ENCODE measurements at places on chromosomes 11 and 22.

GRCh38 chr22:46050451-46050845, 73.5 kb upstream of the WNT7B start:
- no peak for DNase-seq

GRCh38 chr11:75563501-75563977, 1.5 kb downstream of the SERPINH1 start:
- DNase-seq, result no peak

DNA sequence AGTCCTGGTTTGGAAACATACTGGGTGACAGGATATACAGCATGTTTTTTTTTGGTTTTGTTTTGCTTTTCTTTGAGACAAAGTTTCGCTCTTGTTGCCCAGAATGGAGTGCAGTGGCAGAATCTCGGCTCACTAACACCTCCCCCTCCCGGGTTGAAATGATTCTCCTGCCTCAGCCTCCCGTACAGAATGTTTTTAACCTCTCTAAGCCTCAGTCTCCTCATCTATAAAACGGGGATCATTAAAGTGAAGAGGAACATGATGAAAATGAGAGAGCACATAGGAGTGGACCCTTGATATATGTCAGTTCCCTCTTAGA, 28.1 kb upstream of the SCARF2 start:
- no peak for DNase-seq

- no peak for DNase-seq
These were observed 17.3 kb downstream of the PACSIN2 start for GRCh38 chr22:42997582-42998090.

DNA sequence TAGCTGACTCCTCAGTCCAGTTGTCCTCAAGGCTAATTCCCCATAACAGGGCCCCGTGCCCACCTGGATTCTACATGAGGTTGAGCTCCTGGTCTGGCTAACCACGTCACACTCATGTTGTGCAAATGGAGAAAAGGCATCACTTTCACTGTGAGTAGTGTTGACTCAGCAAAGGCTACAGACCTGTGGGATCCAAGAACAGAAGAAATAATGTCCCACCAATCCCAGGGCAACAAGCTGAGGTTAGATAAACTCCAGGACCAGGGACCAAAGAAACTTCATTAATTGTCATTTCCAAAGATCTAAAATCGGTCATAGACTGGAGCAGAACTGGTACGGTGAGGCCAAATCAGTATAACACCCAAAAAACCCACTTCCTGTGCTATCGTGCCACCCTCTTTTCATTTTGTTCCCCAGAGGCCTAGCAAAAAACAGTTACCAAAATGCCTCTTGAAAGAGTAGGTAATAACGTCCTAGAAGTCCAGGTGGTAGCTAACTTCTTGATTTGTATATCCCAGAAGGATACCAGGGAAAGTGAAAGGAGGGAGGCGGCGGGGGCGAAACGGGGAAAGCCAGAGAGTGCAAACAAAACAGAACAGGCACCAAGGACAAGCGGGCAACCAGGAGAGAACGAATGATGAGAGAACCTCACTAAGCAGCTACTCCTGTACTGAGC, 1.4 kb downstream of the PCSK7 start:
- DNase-seq, result peak; percentile 47

- DNase-seq, result no peak
These were observed 23.6 kb upstream of the TMEM135 start for GRCh38 chr11:87013912-87014825.

- DNase-seq, result no peak
These were observed 68.5 kb upstream of the CSNK2A3 start for GRCh38 chr11:11421509-11421908.

- no peak for DNase-seq
These were observed 6.3 kb downstream of the KLHL35 start for GRCh38 chr11:75426720-75427086.

GRCh38 chr11:561148-562003, 606 bp downstream of the RASSF7 start:
- DNase-seq, result no peak

DNA sequence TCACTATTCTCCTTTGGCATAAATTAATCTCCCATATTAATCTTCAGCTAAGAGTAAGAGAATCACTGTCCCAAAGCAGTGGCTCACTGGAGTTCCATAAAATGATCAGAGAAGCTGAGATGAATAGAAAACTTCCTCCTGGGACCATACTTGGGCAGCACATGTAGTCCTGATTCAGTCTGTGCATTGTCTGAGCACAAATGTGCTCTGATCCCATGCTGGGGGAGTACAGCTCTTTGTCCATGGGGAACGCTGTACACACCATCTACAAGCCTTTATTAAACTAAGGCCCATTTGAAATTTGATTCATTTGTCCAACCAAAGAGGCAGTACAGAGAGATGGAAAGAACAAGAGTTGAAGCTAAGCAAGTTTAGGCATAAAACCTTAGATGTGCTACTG, 147.4 kb upstream of the PGR start:
- DNase-seq, result no peak

DNA sequence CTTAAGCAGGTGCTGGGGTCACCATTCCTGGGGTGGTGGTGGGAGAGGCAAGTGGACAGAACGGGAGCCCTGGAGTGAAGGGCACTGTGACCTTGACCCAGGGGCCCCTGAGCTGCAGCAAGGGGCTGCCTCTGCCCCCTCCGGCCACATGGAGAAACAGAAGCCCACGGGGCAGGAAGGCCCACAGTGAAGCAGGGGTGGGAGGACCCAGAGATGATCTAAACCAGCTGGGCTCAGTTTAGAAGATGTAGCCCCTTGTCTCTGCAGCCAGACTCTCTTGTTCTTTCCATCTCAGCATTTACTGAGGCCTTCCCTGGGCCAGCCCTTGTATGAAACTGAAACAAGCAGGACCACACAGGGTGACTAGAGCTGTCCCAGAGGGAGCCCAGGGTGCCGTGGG, 30.5 kb downstream of the WNT11 start:
- DNase-seq, result no peak

GRCh38 chr11:20050551-20051333, 109.5 kb downstream of the DBX1 start:
- DNase-seq, result no peak

All from right atrium auricular region (tissue), 2 donors.